Kidney (tissue), 22 donors: ENCODE measurements at places on chromosomes 3 and 15. TPM values are rescaled to one million over a fixed set of nuclear protein-coding genes. Genes with fewer than 3 reads are reported as not detected.

DNA sequence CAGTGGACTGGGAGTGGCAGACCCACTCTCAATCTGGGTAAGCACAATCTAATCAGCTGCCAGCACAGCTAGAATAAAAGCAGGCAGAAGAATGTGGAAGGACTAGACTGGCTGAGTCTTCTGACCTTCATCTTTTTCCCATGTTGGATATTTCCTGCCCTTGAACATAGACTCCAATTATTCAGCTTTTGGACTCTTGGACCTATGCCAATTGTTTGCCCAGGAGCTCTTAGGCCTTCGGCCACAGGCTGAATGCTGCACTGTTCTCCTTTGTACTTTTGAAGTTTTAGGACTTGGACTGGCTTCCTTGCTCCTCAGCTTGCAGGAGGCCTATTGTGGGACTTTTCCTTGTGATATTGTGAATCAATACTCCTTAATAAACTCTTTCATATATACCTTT, 477.7 kb upstream of the ZNF385D start:
- H3K4me1 ChIP-seq, result no peaks in the 10 kb centered on the region
- DNase-seq, result no peak
- H3K36me3 ChIP-seq, result no peaks in the 10 kb centered on the region
- no peak overlapping the region for H3K4me3 ChIP-seq
- H3K27ac ChIP-seq, result no peak overlapping the region

GRCh38 chr3:38039899-38040261, 872 bp downstream of the DLEC1 start:
- peaks cover 3% of the 10 kb centered on the region for H3K4me1 ChIP-seq
- no peaks in the 10 kb centered on the region for H3K36me3 ChIP-seq
- H3K27ac ChIP-seq, result no peak overlapping the region
- DNase-seq, result peak; percentile 39
- H3K27me3 ChIP-seq, result peaks cover 4% of the 10 kb centered on the region
- no peak overlapping the region for H3K4me3 ChIP-seq

Gene MUC20
- total RNA-seq, result 42.6 TPM

GRCh38 chr3:13162549-13163320, 89.5 kb upstream of the IQSEC1 start:
- H3K27me3 ChIP-seq, result no peaks in the 10 kb centered on the region
- no peak for DNase-seq
- no peaks in the 10 kb centered on the region for H3K36me3 ChIP-seq
- H3K4me3 ChIP-seq, result no peak overlapping the region
- no peaks in the 10 kb centered on the region for H3K4me1 ChIP-seq

GRCh38 chr3:52851348-52851747, 16.5 kb upstream of the MUSTN1 start:
- H3K27ac ChIP-seq, result no peak overlapping the region
- peaks cover 17% of the 10 kb centered on the region for H3K36me3 ChIP-seq
- H3K4me3 ChIP-seq, result no peak overlapping the region
- DNase-seq, result peak; percentile 31

Gene ABTB1
- 29.2 TPM for total RNA-seq

DNA sequence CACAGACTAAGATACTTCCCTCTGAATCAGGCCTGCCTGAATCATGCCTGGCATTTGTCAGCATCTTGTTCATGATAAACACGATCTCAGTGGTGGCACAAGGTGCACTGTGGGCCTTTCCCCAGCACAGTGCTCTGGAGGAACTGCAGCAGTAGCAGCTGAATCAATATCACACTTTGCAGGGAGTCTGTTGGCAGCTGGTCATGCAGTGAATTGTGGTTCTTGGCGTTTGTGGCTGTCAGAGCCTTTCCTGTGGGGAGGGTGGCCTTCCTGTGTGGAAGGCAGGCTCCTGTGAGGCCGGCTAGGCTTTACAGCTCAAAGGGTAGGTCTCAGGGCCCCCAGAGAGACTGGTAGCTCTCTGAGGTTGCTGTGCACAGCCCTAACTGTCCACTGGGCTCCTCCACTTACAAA, 54.4 kb upstream of the TLE3 start:
- H3K36me3 ChIP-seq, result no peaks in the 10 kb centered on the region
- no peaks in the 10 kb centered on the region for H3K27me3 ChIP-seq
- DNase-seq, result no peak
- peaks cover 7% of the 10 kb centered on the region for H3K4me1 ChIP-seq
- H3K4me3 ChIP-seq, result no peak overlapping the region

- no peak for DNase-seq
- H3K27ac ChIP-seq, result no peak overlapping the region
- peaks cover 13% of the 10 kb centered on the region for H3K4me1 ChIP-seq
- H3K4me3 ChIP-seq, result no peak overlapping the region
- H3K27me3 ChIP-seq, result no peaks in the 10 kb centered on the region
Measured at GRCh38 chr15:64519897-64520296, 59.5 kb downstream of the ZNF609 start.
